Pons (tissue), 1 donor: ENCODE measurements at places on chromosomes 4 and X.

DNA sequence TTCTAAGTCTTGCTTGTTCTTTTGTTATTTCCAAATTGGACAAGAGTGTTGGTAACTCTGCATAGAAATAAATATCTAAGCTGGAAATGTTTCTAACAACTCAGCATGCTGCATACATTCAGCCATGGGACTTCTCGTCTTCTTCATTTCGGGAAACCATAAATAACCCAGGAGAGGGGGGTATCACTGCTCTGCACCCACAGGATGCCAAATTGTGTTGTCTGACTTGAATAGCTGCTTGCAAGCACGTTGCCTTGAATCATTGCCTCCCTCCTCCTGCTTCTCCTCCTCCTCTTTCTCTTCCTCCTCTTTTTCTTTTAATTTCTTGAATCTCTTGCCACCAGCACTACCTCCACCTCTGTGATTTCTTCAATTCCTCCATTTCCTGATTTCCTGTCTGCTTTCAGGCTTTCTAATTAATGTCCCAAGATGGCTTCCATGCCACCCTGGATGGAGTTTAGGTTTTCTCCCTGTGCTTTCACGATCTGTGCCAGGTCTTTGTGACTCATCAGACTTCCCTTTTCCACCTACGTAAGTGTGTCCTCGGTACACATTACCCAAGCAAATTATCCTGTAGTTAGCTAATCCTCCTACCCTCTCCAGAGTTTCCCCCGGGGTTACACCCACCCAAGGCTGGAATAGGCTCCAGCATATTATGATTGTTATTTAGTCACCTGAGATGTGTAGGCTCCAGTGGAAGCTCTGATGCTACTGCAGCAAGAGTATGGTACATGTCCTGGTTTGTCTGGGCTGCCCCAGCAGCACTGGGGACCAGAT, 122.6 kb upstream of the VCX3B start:
- DNase-seq: no peak

- DNase-seq: peak; percentile 39
Observed at GRCh38 chr4:154928640-154929257, 147.7 kb downstream of the RBM46 start.

- DNase-seq: peak; percentile 92
Observed at GRCh38 chr4:140861359-140862176, 105.4 kb upstream of the TBC1D9 start.

DNA sequence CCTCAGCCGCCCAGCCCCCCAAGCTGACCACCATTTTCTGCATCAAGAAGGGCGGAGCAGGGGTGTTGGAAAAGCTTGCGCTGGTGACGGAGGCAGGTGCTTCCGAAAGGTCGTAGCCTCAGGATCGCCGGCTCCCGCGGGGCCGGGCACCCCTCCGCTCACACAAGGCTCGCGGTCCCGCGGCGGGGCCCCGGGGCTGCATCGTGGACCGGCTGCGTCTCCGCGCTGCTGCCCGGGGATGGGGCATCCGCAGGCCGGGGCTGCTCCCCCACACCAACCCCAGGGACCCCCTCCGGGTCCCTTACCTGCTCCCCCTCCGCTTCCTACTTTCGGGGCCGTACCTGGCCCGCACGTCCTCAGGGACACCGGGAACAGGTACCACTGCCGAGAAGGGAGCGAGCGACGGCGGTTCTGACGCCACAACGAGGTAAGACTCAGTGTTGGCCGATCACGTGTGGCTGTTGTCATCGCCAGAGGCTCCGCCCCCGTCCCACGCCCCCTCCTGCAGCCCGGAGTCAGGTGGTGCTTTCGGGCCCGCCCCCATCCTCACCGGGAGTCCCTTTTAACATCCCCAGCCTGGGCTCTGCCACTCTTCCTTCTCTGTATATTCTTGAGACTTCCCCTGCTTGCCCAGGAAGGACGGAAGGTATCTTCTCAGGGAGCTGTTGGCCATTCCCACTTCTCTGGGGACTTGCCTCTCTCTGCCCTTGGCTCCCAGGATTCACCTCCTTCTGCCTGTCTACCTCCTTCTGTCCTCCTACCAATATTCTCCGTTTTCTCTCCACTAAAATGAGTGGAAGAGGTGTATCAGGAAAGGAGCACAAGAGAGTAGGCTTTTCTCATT, at the start of gene BEX2:
Gene BEX2 (minus strand): TSS at position 436 of the 844 bp plus-strand sequence. CDS start 1,014 bp downstream, outside the sequence.
- DNase-seq: peak; percentile 66

- no peak for DNase-seq
Observed at GRCh38 chrX:14948691-14949090, 75.5 kb downstream of the MOSPD2 start.

DNA sequence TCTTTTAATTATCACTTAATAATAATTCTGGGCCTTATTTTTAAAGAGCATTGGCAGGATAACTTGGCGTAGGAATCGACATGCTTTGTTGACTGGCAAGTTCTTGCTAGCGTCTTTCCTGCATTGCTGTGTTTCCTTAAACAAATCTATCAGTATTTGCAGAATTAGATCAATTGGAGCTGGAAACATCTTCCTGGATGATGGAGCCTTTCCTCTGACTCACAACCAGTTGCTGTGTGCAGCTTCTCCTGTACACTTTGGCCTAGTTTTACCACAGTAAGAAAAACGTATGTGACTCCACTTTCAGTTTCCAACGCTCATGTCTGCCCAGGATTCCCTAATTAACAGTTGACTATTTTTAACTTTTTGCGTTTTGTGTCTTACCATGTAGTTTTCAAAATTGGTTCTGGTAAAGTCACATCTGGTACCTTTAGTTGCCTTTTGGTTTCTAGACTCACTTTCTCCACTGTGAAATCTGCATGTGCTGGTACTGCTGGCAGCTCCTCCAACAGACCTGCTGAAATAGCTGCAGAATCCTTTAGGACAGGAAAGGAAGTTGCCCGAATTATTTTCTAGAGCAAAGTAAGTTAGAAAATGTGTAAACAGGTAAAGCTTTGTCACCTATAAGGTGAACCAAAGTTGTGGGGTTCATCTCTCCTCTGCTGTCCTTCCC, 553.2 kb upstream of the FAT1 start:
- DNase-seq: no peak

DNA sequence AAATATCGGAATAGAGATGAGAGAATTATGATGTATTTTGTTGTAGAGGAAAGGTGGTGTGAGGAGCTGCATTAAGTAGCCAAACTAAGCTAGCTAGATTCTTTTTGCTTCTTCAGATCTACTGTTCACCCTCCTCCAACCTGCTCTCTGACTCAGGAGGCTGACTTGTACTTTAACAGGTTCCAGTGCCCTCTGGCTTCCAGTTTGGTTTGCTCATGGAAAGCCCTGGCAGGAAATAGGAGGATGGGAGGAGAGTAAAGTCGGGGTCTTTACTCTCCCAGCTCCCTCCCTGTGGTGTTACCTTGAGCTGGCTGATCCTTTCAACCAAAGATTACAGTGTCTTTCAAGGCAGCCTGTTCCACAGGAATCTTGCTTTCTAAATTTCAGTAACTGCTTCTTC, 277.0 kb upstream of the EDA2R start:
- DNase-seq: no peak

DNA sequence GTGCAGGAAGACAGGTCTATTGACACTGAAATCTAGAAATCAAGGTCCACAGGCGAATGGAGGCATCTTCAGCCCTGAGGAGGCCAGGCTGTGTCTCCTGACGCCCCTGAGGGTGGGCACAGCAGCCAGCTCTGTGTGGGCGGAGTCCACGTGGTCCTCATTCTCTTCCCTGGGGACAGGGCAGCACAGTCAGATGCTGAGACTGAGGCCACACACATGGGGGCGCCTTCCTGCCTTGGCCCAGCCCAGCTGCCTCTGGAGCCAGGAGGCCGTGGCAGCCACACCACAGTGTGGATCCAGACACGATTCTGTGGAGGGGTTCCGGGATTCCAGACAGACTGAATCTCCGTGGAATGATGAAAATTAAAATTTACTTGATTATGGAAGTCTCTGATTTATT, 20.8 kb downstream of the FGFR3 start:
- no peak for DNase-seq

- no peak for DNase-seq
Observed at GRCh38 chrX:96909291-96909690, 25.6 kb downstream of the RPA4 start.
